CD8-positive, alpha-beta memory T cell (primary cell): ENCODE measurements at places on chromosomes 3 and 15. TPM values are rescaled to one million over a fixed set of nuclear protein-coding genes. Genes with fewer than 3 reads are reported as not detected.

- no peak for DNase-seq
- no peaks in the 10 kb centered on the region for H3K36me3 ChIP-seq
- H3K4me3 ChIP-seq = no peak overlapping the region
- H3K27ac ChIP-seq = no peak overlapping the region
These were observed 19.8 kb upstream of the CHCHD6 start for GRCh38 chr3:126684218-126684751.

DNA sequence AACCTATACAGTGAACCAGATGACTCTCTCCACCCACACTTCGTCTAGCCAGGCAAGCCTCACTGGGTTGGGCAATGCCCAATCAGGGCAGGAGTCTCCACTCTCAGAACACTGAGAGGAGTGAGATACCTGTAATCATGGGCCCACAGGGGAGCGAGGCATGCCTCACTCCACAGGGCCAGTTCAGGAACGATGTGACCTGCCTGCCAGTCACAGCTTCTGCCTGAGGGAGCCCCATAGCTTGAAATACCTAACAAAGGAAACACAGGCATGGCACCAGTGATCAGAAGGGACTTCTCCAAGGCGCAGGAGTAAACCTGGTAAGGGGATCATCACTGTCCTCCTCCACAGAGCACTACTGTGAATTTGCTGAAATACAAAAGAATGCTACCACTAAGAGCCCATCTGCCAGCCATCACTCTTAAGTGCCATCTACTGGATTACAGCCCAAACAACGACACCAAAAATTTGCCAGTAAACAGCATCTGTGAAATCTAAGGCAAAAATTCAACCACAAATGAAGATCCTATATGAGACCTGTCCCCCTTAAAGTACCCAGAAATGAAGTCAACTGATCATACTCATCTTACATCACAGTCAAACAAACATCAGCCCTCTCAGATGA lies 689.9 kb upstream of the SEMA6D start:
- H3K27me3 ChIP-seq = no peaks in the 10 kb centered on the region
- H3K4me3 ChIP-seq = no peak overlapping the region
- H3K4me1 ChIP-seq = no peaks in the 10 kb centered on the region
- no peak overlapping the region for H3K27ac ChIP-seq
- no peaks in the 10 kb centered on the region for H3K36me3 ChIP-seq
- DNase-seq = no peak

DNA sequence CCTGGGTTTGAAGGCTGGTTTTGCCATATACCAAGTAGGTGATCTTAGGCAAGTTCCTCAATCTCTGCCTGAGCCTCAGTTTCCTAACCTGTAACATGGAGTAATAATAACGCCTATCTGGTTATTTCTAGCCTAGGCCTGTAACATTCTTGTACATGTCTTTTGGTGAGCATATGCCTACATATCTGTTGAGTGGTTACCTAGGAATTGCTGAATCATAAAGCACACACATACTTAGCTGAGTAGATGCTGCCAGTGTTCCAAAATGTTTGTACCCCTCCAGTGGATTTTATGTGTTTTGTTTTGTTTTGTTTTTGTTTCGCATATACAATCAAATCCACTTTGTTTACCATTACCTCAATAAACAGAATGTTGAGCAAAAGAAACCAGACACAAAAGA lies 17.4 kb upstream of the MFGE8 start:
- H3K27ac ChIP-seq = no peak overlapping the region
- H3K4me3 ChIP-seq = no peak overlapping the region
- H3K4me1 ChIP-seq = no peaks in the 10 kb centered on the region
- no peaks in the 10 kb centered on the region for H3K36me3 ChIP-seq

DNA sequence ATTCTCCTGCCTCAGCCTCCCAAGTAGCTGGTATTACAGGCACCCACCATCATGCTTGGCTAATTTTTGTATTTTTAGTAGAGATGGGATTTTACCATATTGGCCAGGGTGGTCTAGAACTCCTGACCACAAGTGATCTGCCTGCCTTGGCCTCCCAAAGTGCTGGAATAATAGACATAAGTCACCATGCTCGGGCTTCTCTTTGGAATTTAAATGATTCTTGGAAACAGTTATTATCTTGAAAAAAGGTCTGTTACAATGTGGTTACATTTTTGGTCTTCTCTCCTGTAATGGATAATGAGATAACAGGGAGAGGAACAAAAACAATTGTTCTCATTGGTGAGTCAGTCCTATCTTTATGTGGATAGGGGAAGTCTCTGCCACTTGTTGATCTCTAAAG lies 59.8 kb upstream of the AADACL2 start:
- H3K27ac ChIP-seq = no peak overlapping the region
- H3K36me3 ChIP-seq = no peaks in the 10 kb centered on the region
- no peaks in the 10 kb centered on the region for H3K27me3 ChIP-seq
- no peak overlapping the region for H3K4me3 ChIP-seq

- no peaks in the 10 kb centered on the region for H3K4me1 ChIP-seq
- DNase-seq = no peak
- H3K27me3 ChIP-seq = no peaks in the 10 kb centered on the region
- H3K4me3 ChIP-seq = no peak overlapping the region
- H3K27ac ChIP-seq = no peak overlapping the region
These were observed 64.2 kb upstream of the SLC6A6 start for GRCh38 chr3:14338242-14338641.

GRCh38 chr3:146221276-146221675 lies 29.6 kb downstream of the PLSCR4 start:
- H3K27me3 ChIP-seq = no peaks in the 10 kb centered on the region
- H3K4me1 ChIP-seq = no peaks in the 10 kb centered on the region
- no peak overlapping the region for H3K4me3 ChIP-seq
- no peak for DNase-seq
- no peaks in the 10 kb centered on the region for H3K36me3 ChIP-seq

The MUC13 gene
- not detected for total RNA-seq

The RAMAC gene
- total RNA-seq = 27.7 TPM

The MAPKAPK3 gene
- 156 TPM for total RNA-seq
